HCEC 1CT (cell line): ENCODE measurements at places on chromosomes 12 and 14.
A peak's percentile ranks its signal among the peaks of the same experiment; 100 is the strongest.

DNA sequence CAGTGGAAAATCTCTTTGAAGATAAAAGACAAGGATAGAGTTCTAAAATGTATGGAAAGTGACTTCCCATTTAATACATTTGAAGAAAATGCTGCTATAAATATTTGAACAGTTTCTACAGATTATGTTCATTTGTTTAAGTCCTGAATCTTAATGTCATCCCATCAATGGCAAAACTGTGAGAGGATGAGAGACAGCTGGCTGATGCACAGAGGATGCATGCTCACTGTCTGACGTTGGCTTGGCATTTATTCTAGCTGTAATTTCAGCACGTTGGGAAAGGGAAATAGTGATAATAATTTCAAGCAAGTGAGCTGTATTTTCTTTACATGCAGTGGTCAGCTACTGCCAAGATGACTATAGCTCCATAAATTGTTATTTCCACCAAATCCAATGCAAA is 40.5 kb downstream of the PPFIA2 start:
- DNase-seq, result no peak

DNA sequence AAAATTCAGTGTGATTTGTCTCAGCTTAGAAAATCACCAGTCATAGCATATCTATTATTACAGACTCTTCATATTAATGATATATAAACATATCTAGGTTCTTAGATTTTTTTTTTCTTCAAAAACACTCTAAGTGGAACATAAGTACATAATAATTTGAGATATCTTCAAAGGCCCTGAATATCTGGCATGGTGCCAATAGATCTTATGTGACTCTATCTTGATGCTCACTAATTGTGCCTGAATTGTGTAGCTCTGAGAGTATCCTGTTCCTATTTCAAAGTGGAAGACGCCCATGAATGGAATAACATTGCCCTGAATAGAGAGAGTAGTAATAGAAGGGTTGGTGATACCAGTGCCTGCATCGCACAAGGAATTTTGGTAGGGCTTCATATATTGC is 1312.7 kb upstream of the USP15 start:
- DNase-seq, result no peak

- DNase-seq, result no peak
Observed at GRCh38 chr12:126353604-126354003, 1288.4 kb downstream of the AACS start.

DNA sequence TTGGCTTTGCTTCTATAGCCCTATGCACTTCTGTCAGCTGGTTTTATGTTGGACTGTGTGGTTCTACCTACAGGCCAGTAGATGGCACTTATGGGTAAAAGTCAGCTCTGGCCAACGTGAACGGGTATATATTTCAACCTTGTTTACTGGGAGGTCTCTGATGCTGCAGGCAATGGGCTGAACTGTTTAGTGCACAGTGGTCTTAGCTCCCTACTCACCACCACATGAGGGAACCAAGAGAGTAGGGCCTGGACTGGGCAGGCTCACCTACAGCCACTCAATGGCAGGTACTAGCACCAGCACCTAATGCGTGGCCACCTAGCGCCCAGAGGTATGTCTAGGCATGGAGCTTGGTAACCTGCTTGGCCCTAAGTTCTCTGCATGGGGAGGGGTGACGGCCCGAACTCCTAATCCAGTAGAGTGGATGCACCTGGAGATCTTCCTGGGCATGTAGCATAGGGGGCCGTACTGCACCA is 481.8 kb downstream of the TMEM117 start:
- peak; percentile 31 for DNase-seq
